Osteocyte (in vitro differentiated cells): ENCODE measurements at places on chromosomes 13 and 19. TPM values are rescaled to one million over a fixed set of nuclear protein-coding genes. Genes with fewer than 3 reads are reported as not detected.

- peak overlapping the region; percentile 36 for H3K27ac ChIP-seq
- H3K36me3 ChIP-seq, result no peaks in the 10 kb centered on the region
- peaks cover 5% of the 10 kb centered on the region for H3K4me1 ChIP-seq
- peaks cover 5% of the 10 kb centered on the region for H3K27me3 ChIP-seq
These were observed 111.4 kb downstream of the FRY start for GRCh38 chr13:32142956-32143375.

- H3K4me1 ChIP-seq, result peaks cover 22% of the 10 kb centered on the region
- no peak for DNase-seq
- H3K4me3 ChIP-seq, result no peak overlapping the region
- no peak overlapping the region for H3K27ac ChIP-seq
- no peaks in the 10 kb centered on the region for H3K27me3 ChIP-seq
These were observed 451.2 kb downstream of the DCT start for GRCh38 chr13:94028234-94028633.

DNA sequence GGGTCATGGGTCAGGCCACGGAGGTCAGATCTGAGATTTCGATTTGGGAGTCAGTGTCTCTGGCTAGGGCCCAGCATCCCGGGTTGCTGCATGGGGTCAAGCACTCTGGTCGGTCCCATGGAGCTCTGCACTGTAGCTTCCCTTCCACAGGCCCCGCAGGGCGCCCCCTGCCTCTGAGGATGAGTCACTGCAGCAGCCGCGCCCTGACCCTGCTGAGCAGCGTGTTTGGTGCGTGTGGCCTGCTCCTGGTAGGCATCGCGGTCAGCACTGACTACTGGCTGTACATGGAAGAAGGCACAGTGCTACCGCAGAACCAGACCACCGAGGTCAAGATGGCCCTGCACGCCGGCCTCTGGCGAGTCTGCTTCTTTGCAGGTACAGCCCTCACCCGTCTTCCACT is 3.6 kb downstream of the CACNG7 start:
- no peak overlapping the region for H3K27ac ChIP-seq
- no peak for DNase-seq
- H3K4me1 ChIP-seq, result peaks cover 11% of the 10 kb centered on the region
- peaks cover 36% of the 10 kb centered on the region for H3K27me3 ChIP-seq
- no peak overlapping the region for H3K4me3 ChIP-seq

GRCh38 chr13:30504081-30504480 is 38.3 kb upstream of the HMGB1 start:
- no peaks in the 10 kb centered on the region for H3K4me1 ChIP-seq
- no peaks in the 10 kb centered on the region for H3K27me3 ChIP-seq
- no peak overlapping the region for H3K27ac ChIP-seq
- no peak overlapping the region for H3K4me3 ChIP-seq
- no peaks in the 10 kb centered on the region for H3K36me3 ChIP-seq

DNA sequence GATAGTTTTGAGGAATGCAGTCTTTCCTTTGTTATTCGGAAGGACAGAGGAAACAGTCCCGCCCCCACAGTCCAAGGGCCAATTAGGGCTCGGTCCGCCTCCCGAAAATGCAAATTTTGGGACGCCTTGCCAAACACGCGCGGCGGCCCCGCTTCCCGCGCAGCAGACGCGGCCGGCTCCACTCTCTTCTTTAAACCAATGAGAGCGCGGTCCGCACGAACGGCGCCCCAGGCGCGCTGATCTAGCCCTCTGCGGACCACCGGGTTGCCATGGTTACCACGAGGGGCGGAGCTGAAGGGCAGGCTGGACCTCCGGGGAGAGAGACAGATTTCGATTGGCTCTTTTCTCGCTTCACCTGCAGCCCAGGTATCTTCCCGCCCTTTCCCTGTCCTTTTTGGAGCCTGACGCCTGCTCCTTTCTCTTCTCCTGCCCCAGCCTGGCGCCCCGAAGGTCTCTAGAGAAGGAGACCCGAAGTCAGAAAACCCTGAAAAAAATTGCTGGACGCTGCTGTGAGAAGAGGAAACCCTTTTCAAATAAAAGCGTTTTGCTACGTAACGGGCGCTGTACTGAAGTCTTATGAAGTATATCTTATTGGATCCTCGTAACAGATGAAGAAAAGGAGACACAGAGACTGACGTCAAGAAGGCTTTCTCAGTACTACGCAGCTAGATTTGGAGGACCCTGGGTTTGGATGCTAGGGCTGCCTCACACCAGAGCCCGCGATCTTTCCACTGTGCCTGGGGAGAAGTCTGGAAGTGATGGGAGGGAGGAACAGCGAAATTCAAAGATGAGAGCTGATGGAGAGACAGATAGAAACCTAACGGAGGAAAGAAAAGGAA is 2.0 kb downstream of the PTH2 start:
- H3K36me3 ChIP-seq, result no peaks in the 10 kb centered on the region
- peaks cover 23% of the 10 kb centered on the region for H3K4me1 ChIP-seq
- H3K4me3 ChIP-seq, result peak overlapping the region; percentile 14
- H3K27ac ChIP-seq, result no peak overlapping the region
- peaks cover 89% of the 10 kb centered on the region for H3K27me3 ChIP-seq

DNA sequence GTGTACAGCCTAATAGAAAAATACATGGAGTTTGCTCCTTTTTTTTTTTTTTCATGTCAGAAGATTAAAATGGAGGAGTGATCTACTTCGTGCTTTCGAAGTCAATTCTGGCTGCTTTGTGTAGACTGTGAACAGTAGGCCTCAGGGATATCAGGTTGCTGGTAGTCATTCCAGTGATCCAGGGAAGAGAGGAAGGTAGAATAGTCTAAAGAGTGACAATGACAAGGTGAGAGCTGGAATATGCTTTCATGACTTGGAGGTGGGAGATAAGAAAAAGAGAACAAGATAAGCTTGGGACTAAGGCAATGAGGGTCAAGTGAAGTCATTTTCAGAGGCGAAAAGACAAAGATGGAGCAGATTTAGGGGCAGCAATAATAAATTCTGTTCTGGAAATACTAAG is 111.3 kb upstream of the MIR17HG start:
- DNase-seq, result no peak
- H3K4me3 ChIP-seq, result no peak overlapping the region
- no peaks in the 10 kb centered on the region for H3K27me3 ChIP-seq
- no peaks in the 10 kb centered on the region for H3K4me1 ChIP-seq
- H3K27ac ChIP-seq, result no peak overlapping the region

DNA sequence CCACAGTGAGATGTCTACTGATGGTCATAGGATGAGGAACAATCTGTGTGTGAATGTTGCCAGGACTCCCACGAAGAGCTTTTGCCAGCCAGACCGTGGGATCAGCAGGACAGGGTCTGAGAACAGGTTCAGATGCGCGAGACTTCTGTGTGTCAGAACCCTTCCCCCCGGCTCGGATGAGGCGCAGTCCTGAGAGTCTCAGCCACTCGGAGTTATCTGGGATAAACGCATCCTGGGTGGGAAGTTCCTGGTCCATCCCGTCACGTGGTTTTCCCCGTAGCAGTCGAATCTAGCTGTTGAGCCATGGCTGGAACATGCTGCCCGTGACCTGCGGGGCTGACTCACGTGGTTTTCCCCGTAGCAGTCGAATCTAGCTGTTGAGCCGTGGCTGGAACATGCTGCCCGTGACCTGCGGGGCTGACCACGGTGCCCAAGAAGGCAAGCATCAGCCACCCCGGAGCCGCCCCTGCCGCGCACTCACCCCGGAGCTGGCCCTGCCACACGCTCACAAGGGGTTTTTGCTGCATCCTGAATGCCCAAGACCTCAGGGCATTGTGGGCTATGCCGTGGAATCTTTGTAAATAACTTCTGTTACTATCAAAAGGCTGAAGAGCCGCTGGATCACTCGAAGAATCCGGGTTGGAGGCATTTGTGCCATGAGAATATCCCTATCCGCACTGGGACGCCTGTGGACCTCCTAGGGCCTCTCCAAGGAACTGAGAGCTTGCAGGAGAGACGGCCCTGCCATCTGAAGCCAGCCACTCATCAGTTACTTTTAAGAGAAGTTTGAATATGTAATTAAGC is 130.8 kb upstream of the MCF2L start:
- no peak overlapping the region for H3K4me3 ChIP-seq
- DNase-seq, result no peak
- H3K27ac ChIP-seq, result no peak overlapping the region
- H3K27me3 ChIP-seq, result no peaks in the 10 kb centered on the region
- peaks cover 19% of the 10 kb centered on the region for H3K4me1 ChIP-seq

GRCh38 chr13:75437582-75438318 is 44.2 kb downstream of the TBC1D4 start:
- H3K36me3 ChIP-seq, result no peaks in the 10 kb centered on the region
- no peak for DNase-seq
- H3K27ac ChIP-seq, result no peak overlapping the region
- no peaks in the 10 kb centered on the region for H3K27me3 ChIP-seq
- peaks cover 26% of the 10 kb centered on the region for H3K4me1 ChIP-seq

GRCh38 chr13:56923626-56924140 is 217.0 kb upstream of the PRR20A start:
- no peak for DNase-seq
- H3K36me3 ChIP-seq, result no peaks in the 10 kb centered on the region
- H3K27ac ChIP-seq, result no peak overlapping the region
- no peaks in the 10 kb centered on the region for H3K27me3 ChIP-seq
- H3K4me1 ChIP-seq, result no peaks in the 10 kb centered on the region
- H3K4me3 ChIP-seq, result no peak overlapping the region

DNA sequence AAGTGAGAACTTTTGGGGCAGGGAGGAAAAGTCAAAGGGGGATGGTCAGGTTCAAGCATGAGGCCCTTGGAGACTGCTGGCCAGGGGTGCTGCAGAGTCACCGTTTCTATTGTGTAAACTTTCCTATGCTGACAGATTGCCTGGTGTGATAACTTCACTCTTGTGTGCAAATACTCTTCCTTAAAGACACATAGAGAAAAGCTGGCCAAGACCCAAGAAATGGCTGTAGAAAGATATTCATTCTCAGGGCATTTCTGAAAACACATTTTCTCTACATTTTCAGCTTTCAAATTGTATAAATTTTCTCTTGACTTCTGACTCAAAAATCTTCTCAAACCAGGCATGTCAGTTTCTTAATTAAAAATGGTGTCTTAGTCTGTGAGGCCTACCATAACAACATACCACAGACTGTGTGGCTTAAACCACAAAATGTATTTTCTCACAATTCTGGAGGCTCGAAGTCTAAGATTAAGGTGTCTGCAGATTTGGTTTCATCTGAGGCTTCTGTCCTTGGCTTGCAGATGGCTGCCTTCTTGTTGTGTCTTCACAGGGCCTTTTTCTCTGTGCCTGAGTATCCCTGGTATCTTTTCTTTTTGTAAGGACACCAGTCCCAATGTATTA is 304.5 kb downstream of the KCNRG start:
- no peaks in the 10 kb centered on the region for H3K27me3 ChIP-seq
- peak overlapping the region; percentile 69 for H3K27ac ChIP-seq
- no peak overlapping the region for H3K4me3 ChIP-seq
- peaks cover 18% of the 10 kb centered on the region for H3K4me1 ChIP-seq
- no peak for DNase-seq
- H3K36me3 ChIP-seq, result peaks cover 1% of the 10 kb centered on the region

- no peak overlapping the region for H3K27ac ChIP-seq
- H3K4me1 ChIP-seq, result no peaks in the 10 kb centered on the region
- H3K4me3 ChIP-seq, result no peak overlapping the region
- H3K27me3 ChIP-seq, result no peaks in the 10 kb centered on the region
- DNase-seq, result no peak
These were observed 19.6 kb upstream of the NCCRP1 start for GRCh38 chr19:39177110-39177699.

DNA sequence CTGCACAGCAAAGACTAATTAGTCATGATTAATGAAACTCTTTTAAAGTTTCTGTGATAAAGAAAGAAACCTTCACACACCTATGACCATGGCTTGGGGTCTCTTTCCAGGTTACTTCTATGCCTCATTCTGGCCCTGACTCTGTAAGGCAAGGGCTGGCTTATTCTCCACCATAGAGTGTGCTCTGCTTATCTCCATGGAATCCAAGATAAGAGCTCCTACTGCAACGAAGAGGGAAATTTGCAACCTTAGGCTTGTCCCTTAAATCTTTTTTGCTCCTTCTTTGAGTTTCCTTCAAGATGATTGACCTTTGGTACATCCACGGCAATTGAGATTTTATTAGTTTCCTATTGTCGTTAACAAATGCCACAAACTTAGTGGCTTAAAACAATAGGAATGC is 239.9 kb downstream of the SPRY2 start:
- no peaks in the 10 kb centered on the region for H3K36me3 ChIP-seq
- no peaks in the 10 kb centered on the region for H3K27me3 ChIP-seq
- peaks cover 7% of the 10 kb centered on the region for H3K4me1 ChIP-seq
- H3K4me3 ChIP-seq, result no peak overlapping the region
- no peak for DNase-seq

DNA sequence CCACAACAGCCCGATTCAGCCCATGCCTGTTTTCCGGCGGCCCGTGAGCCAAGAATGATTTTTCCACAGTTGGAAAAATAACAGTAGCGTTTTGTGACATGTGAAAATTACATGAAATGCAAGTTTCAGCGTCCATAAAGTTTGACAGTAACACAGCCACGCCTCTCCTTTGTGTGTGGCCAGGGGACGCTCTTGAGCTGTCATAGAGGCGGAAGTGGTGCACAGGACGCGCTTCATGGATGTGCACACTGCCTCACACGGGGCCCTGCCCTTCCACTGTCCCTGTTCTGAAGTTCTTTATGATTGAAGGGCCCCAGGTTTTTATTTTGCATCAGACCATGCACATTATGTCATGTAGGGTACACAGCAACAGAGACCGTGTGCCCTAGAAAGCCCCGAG is 12.4 kb upstream of the ELAVL1 start:
- peaks cover 6% of the 10 kb centered on the region for H3K4me1 ChIP-seq
- no peak for DNase-seq
- no peak overlapping the region for H3K27ac ChIP-seq
- H3K27me3 ChIP-seq, result no peaks in the 10 kb centered on the region
- H3K4me3 ChIP-seq, result no peak overlapping the region

GRCh38 chr13:26488236-26489003 is 69.1 kb upstream of the WASF3 start:
- DNase-seq, result no peak
- H3K36me3 ChIP-seq, result no peaks in the 10 kb centered on the region
- no peaks in the 10 kb centered on the region for H3K4me1 ChIP-seq
- peaks cover 8% of the 10 kb centered on the region for H3K27me3 ChIP-seq
- H3K27ac ChIP-seq, result no peak overlapping the region

- DNase-seq, result no peak
- H3K4me3 ChIP-seq, result no peak overlapping the region
- peaks cover 16% of the 10 kb centered on the region for H3K4me1 ChIP-seq
- no peaks in the 10 kb centered on the region for H3K27me3 ChIP-seq
- no peak overlapping the region for H3K27ac ChIP-seq
These were observed 2541.1 kb downstream of the PCDH9 start for GRCh38 chr13:64688893-64689677.

Gene CDX2
- not detected in 2 replicates for total RNA-seq

Gene CFAP97D2
- not detected in 2 replicates for total RNA-seq

Gene CEACAM8
- total RNA-seq, result not detected in 2 replicates

Gene RNF225
- not detected in 2 replicates for total RNA-seq

Gene PSG11
- total RNA-seq, result not detected in 2 replicates

Gene EPSTI1
- total RNA-seq, result 10.5 and 13.2 TPM in 2 replicates

Gene ACP5
- 1.3 and 1.6 TPM in 2 replicates for total RNA-seq

Gene MAP2K2
- total RNA-seq, result 174 and 182 TPM in 2 replicates
